ENCODE measurements at places on chromosomes 11 and 22.
A peak's percentile ranks its signal among the peaks of the same experiment; 100 is the strongest.

GRCh38 chr11:61917334-61918109 is at the start of gene RAB3IL1:
Gene RAB3IL1, minus strand, starts transcription at chr11:61917566. Its CDS starts 199 bp downstream, at chr11:61917367.
- DNase-seq = peak; percentile 70

DNA sequence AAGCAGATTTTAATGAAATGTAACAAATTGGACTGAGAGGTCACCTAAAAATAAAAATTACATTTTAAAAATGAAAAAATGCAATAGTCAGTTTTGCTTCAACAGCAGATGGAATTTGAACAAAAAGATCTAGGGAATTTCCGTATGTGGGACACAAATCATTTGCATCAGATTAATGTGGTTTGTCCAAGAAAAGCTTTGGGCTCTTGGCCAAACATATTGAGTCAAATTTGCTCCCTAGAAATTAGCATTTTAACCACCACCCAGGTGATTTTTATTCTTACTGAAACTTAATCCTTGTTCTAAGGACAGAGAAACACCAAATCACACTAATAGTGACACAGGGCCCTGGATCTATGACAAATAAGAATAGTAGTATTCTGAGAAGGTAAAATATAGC is 1477.8 kb downstream of the FAM181B start:
- no peak for DNase-seq

GRCh38 chr11:45318516-45318915 is 32.4 kb upstream of the SYT13 start:
- no peak for DNase-seq

DNA sequence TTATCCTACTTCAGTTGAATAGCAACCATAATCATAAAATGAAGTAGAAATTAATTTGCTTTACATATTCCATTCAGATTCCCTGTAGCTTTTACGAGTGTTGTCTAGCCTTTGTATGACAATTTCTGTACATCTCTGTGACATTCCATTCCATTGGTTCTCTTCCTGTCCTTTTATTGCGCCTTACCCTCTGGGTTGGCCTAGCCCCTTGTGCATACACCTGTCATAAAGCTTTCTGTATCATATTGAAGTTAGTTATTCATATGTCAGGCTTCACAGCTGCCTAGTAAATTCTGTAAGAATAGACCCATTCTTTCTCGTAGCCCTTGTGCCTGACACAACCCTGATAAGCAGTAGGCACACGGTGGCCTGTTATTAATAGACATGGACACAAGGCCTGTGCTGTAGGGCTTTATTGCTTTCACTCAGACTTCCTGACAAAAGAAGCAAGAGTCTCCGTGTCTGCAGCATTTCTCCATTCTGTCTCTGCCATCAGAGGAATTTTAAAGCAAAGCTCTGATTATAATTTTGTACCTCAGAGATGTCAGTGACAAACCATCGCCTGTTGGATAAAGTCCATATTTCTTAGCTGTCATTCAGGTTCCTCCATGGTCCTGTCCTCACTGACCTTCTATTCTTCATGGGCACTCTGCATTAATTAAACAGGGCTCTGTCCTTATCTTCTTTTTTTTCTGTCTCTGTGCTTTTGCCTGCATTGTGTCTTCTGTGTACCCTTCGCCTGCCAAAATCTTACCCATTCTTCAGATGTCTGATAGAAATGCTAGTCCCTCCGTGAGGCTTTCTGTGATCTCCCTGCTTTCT is 49.4 kb downstream of the BID start:
- DNase-seq = no peak

DNA sequence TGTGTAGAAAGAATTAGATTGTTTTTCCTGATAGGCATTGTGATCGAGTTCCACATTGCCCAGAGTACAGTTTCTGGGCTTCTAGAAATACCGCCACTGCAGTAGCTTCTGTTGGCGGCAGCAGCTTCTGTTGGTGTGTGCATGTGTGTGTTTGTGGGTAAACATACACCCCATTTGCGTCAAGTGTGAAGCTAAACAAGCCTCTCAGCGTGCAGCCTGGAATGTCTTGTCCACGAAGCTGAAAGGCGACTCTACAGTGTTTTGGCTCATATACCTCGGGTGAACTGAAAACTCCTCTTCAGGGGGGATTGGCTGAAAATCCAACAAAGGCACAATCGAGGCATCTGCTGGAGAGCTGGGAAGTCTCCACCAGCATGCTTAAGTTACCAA is 112.0 kb upstream of the E2F8 start:
- DNase-seq = no peak

DNA sequence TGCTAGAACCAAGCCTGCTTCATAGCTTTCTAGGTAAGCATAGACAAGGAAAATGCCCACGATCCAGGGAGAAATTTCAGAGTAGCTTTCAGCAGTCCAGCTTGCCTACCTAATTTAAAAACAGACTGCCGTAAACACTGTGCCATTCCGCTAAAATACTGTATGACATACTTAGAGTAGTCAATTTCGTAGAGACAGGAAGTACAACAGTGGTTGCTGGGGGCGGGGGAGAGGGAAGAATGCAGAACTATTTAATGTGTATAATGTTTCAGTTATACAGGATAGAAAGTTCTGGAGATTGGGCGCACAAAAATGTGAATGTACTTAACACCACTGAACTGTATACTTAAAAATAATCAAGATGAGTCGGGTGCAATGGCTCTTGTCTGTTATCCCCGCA is 56.7 kb downstream of the C11orf58 start:
- no peak for DNase-seq

DNA sequence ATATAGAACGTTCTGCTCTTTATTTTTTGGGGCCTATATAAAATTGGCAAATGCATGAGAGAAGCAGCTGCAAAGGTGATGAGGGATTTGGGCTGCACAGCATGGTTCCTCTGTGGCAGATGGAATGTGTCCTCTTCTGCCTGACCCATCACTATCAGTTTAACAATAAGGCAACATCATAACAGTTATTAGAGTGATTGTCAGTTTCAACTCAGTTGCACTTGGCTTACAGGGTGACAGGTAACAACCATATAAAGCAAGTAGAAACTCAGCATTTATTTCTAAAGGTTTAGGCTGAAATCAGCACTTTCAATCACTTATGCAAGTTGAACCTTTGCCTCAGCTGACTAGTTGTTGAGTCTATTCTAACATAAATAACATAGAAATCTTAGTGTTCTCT is 935.4 kb upstream of the CHORDC1 start:
- no peak for DNase-seq

- DNase-seq = no peak
These were observed 69.3 kb downstream of the RAB38 start for GRCh38 chr11:88105951-88106350.

DNA sequence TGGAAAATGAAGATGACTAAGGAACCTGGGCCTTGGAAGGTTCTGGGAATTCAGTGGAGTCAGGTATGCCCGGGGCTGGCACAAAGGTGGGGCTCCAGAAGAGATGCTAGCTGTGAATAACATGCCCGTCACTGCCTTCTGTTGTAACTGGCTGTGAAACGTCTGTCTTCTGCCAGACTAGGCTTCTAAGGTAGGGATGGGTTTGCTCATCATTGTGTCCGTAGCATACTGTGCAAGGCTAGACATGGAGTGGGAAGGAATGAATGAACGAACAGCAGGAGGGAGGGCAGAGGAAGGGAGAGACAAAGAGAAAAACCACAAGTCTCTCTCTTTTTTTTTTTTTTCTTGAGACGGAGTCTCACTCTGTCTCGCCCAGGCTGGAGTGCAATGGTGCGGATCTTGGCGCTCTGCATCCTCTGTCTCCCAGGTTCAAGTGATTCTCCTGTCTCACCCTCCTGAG is 327.4 kb downstream of the MN1 start:
- no peak for DNase-seq

DNA sequence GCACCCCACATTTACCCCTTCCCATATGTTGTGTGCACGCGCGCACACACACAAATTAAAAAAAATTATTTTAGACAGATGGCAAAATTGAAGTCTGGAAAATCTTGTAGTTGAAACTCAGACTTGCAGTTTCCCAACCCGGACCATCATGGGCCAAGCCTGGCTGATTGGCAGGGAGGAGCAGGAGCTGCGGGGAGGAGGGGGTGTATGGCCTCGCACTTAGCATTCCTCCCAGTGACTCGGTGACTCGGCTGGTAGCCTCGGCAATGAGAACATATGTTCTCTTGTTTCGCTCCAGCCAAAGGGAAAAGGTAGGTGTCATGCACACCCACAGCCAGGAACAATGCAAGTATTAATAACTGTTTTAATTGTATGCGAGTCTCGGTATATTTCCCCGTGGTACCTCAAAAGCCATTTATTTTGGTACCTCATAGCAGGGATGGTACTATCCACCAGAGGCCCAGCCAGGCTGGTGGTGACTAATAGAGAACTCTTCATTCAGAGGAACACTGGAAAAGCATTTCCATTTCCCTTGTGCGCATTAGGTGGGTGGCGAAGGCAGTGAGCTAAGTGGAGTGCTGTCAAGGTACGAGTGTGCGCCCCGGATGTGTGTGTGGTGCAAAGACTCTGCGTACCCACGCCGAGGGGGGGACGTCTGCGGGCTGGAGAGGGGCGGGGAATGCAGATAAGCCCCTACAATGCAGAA is 92.5 kb downstream of the DSCAML1 start:
- DNase-seq = no peak

GRCh38 chr11:134685793-134686380 is 273.8 kb upstream of the B3GAT1 start:
- no peak for DNase-seq

Measured in ureter (tissue), 1 donor.